Posterior cingulate gyrus (tissue), 11 donors: ENCODE measurements at places on chromosomes 2 and 18.

GRCh38 chr18:22168360-22168921 is 948 bp upstream of the GATA6 start:
- no peak for DNase-seq

DNA sequence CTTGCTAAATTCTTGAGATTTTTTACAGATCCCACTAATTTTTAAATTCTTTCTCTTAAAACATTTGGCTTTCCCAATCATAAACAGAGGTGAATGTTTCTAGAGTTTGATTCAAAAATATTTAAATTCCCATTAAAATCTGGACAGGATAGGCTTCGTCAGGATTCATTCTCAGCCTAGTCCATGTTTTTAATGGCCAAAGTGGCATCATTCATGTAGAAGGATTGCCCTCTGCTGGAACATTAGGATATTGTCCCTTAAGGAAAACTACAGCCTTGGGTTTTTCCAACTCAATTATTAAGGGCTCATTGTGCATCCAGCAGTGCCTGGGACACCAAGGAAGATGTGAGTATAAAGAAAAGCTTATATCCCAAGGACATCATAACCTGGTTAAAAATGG is 71.7 kb downstream of the TPGS2 start:
- DNase-seq, result no peak

DNA sequence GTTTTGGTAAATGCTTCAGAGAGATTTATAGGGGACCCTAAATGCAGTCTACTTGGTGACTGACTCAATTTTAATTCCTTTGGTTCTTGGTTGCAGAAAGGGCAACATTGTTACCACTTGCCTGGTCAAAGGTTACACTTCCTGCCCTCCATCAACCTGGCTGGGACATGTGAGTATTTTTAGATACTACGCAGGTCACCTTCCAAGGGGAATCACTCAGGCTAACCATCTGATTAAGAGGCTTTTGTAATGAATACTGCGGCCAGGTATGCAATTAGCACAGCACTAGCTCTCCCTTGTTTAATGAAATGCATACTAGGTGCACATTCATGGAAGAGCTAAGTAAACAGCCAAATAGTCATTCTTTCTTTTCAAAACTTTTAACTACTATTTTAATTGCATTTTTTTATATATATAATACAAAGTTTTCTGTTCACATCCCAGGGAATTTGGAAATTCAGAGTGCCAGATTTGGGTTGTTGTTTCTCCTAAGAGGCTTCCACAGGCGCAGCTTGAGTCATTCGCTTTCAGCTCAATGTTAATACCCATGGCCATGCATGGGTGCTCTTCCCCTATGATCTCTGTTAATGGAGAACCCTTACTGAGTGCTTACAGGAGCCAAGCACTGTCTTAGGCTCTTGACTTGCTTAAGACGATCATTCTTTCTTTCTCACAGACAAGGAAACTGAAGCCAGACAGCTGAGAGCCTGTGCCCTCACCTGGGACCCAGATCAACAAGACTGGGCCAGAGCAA is 152.2 kb downstream of the MTX2 start:
- no peak for DNase-seq

DNA sequence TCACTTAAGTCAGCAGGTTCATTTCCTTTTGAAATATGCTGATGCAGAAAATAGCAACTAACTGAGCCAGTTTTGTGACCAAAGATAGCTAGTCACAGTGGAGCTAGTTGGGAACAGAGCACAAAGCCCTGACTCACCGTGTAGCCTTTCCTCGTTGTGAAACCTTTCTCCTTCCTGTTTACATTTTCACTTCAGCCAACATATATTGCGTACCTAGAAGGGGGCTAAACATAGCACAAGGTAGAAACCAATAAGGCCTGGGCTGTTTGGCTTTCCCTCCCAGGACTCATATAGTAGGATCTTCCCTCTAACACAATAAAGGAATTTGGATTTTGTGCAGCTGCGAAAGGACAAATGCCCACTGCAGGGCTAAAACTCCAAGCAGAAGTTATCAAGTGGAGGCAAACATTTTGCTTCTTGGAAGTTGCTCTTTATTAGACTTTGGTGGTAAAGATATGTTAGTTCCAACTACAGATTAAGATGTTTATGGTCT is 24.5 kb upstream of the LPIN2 start:
- DNase-seq, result no peak

GRCh38 chr2:39154944-39155343 is 34.1 kb upstream of the SOS1 start:
- no peak for DNase-seq

DNA sequence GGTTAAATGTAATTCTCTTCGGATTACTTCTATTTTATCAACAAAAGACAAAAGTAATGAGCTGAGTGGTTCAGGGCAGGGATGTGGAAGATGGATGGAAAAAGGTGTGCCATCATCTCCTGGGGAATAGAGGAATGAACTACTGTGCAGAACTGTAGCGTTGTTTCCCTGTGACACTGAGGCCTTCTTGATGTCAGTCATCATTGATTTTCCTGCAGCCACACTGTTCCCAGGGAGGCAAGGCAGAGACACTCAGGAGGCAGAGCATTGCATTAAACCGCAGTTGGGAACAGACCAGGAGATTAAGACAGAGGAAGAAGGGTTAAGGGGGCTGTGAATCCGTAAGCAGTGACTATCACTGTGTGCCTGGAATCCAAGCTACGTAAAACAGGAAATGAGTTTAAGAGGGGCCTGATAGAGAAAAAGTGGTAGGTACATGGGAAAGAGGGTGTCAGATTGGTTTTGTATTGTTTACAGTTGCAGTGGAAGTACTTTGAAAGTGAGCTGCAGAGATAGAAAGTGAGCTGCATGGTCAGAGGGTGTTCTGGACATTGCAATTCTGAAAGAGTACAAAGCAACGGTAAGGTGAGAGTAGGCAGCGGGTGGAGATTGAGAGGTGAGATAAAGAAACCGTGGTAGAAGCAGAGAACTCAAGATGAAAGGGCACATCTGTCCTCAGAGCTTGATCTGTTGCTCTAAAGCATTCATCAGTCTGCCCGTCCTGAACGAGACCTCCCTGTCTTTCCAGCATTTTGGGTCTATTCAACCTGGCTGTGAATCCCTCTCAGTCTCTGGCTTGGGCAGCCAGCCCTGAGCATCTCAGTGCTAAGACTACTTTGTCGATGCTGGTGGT is 793.4 kb upstream of the CELF4 start:
- no peak for DNase-seq

DNA sequence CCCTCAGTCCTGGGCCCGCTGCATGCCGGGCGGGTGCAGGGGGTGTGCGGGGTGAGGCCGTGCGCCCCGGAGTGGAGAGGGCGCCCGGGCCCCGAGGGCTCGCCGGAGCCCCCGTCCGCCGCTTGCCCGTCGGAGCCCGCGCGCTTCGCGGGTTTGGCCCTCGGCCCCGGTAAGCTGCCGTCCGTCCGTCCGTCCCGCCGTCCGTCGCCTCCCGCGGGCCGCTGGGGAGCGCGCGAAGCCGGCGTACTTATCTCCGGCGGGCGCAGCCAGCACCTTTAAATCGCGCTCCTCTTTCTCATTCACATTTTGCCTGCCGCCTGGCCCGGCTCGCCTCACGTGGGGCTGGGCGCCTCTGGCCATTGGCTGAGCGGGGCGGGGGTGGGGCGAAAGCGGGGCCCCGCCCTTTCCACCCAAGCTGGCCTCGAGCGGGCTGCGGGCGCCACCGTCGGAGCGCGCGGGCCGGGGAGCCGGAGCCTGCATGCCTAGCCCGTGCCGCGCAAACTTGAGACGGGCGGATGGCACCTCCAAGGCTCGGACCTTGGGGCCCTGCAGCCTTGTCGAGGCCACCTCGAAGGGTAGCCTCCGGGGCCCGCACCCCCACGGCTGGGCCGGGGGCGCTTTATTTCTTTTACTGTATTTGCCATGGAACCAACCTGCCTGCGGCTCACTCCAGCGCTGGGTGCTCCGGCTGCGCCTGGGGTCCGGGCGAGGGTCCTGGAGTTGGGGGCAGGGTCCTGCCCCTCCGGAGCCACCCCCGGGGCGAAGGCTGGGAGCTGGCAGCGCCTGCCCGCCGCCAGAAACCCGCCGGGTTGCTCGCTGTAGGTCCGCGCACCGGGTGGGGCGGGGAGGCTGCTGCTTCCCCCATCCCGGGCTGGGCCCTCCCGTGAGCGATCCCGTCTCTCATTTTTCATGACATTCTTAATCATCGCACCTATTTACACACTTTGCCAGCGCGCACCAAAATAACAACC is at the start of gene GBX2:
Gene GBX2, minus strand, starts transcription at position 277 of the 971 bp plus-strand sequence. CDS start 415 bp downstream, outside the sequence.
- DNase-seq, result no peak

DNA sequence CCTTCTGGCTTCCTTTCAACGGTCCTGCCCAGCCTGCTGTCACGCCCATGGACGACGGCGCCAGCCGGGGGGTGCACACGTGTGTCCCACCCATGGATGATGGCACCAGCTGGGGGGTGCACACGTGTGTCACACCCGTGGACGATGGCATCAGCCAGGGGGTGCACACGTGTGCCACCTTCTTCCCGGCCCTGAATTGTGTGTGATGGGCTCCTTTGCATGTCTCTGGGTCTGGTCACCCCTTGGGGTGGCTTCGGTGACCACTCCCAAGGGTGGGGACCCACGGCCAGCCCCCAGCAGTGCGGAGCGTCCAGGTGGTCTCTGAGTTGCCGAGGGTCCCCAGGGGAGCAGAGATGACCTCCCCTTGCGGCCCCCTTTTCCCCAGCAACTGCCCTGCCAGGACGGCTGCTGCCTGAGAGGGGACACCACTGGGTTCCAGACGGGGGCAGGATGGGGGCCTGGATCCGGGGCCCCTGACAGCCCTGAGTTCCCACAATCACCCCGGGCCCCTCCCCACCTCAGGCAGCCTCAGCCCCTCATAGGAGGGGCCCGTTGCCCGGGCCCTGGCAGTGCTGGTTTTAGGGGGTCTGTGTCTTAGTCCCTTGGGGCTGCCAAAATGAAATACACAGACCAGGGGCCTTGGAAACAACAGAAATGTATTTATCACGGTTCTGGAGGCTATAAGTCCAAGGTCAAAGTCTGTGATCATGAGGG is 9.4 kb downstream of the NEU4 start:
- DNase-seq, result no peak

GRCh38 chr2:129801575-129801974 is 177.9 kb upstream of the RAB6C start:
- DNase-seq, result no peak

DNA sequence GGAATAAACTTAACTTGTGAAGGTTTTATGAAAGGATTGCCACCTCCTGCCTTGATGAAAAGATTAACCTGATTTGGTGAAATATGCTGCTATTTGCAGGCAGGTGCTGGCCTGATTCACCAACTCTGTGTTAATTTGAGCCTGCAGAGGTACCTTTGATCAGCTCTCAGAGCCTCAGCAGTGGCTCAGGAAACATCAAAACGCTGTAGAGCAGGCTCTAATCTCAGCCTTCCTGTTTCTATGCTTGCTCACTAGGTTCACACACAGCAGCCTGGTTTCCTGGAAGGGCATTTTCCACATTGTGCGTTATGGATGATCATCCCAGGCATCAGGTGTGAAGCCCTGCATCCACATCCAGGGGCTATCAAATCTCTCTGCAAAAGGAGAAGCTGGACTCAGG is 16.9 kb downstream of the TGIF1 start:
- no peak for DNase-seq

- DNase-seq, result no peak
Measured at GRCh38 chr18:657311-658000, at the start of gene TYMS. Gene TYMS, plus strand, starts transcription at chr18:657653. Its CDS starts 90 bp downstream, at chr18:657743.

DNA sequence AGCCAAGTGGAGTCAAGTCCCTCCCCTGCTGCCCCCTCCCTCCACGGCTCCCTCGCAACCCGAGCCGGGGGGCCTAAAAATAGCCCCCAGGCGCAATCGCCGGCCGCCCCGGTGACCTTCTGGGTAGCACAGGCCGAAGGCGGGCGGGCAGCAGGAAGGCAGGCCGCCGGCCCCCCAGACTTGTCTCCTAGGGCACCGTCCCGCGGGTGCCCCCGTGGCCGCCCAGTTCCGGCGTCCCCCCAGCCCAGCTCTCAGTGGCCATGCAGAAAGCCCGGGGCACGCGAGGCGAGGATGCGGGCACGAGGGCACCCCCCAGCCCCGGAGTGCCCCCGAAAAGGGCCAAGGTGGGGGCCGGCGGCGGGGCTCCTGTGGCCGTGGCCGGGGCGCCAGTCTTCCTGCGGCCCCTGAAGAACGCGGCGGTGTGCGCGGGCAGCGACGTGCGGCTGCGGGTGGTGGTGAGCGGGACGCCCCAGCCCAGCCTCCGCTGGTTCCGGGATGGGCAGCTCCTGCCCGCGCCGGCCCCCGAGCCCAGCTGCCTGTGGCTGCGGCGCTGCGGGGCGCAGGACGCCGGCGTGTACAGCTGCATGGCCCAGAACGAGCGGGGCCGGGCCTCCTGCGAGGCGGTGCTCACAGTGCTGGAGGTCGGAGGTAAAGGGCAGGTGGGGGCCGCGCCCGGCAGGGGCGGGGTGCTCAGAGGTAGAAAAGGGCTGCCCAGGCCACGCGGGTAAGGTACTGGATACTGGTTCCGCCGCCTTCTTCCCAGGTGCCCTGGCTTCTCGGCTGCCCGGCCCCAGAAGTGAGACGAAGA is at the start of gene SPEG:
Gene SPEG, plus strand, starts transcription at position 126 of the 808 bp plus-strand sequence. Its CDS starts 135 bp downstream, at position 261.
- DNase-seq, result no peak

DNA sequence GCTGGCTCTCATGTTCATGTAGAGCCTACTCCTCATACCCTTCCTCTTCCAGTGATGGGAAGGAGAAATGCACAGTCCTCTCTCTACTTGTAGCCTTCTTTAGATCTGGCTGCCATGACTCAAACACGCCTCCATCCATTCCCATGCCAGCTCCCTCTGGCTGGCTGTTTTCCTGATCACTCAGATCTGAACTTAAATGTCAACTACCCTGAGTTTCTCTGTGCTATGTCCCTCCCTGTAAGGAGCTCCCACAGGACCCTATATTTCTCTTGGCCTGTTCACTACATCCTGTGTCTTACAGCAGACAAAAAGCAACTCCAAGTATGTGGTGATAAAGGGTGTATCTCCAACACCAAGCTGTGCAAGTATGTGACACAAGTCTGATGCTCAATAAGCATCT is 152.4 kb downstream of the TCF4 start:
- no peak for DNase-seq

DNA sequence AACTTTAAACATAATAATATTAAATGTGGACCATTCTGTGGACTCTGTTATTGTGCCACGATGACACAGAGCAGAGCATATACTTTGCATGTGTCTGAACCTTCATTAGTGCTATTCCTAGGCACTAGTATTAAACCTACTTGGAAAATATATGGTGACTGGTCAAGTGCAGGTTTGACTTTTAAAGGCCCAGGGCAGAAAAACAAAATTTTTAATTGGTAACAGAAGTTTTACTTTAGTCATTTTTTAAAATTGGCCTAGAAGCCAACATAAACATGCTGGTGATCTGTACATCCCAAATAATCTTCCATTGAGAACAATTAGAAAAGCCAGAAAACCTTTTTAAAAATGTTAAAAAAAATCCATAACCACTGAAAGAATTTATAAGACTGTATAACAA is 16.6 kb downstream of the LDAH start:
- no peak for DNase-seq

DNA sequence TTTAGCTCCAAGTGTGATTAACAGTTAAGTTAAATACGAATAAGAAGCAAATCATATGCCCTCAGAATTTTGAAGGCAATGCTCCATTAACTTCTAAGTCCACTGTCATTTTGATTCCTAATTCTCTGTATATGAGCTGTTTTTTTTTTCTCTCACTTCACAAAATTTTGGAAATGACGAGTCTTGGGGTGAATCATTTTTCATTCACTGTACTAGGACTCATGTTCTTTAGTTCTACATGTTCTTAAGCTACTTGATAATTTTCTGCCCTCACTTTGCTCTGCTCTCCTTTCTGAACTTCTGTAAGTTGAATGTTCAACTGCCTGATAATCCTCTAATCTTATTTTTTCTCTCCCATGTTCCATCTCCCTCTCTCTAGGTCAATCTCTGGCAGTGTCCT is 141.0 kb downstream of the THADA start:
- no peak for DNase-seq
